ENCODE measurements at places on chromosomes 4 and X. TPM values are rescaled to one million over a fixed set of nuclear protein-coding genes. Genes with fewer than 3 reads are reported as not detected.
A peak's percentile ranks its signal among the peaks of the same experiment; 100 is the strongest.

SPARCL1 gene
- total RNA-seq: 1,668 TPM

GPC3 gene
- total RNA-seq: 7.0 TPM

SSX2B gene
- not detected for total RNA-seq

GPRASP3 gene
- total RNA-seq: 9.1 TPM

PDGFRA gene
- 167 TPM for total RNA-seq

TMEM144 gene
- 14.1 TPM for total RNA-seq

BOD1L1 gene
- total RNA-seq: 52.6 TPM

CXCL6 gene
- 0.57 TPM for total RNA-seq

CT55 gene
- not detected for total RNA-seq

CSAG1 gene
- not detected for total RNA-seq

ZCCHC18 gene
- total RNA-seq: 1.6 TPM

DNA sequence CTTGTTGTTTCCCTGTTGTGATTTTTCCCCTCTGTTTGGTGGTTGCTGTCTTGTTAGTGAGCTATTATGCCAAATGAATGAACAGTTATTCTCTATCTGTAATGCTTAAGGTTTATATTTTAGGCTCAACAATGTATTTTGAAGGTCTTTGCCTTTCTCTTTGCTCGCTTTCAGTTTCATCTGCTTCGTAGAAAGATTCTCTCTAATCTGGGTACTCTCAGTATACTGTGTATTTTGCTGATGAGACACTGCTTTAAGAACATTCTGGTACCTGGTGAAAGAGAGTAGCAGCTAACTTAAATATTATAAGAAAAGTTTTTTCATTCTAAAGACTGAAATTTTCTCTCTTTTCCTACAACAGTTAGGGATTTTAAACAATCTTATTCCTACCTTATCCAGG is 1274.7 kb upstream of the PABPC4L start:
- DNase-seq: no peak

GRCh38 chrX:147476008-147476407 is 435.7 kb upstream of the FMR1 start:
- no peak for DNase-seq

DNA sequence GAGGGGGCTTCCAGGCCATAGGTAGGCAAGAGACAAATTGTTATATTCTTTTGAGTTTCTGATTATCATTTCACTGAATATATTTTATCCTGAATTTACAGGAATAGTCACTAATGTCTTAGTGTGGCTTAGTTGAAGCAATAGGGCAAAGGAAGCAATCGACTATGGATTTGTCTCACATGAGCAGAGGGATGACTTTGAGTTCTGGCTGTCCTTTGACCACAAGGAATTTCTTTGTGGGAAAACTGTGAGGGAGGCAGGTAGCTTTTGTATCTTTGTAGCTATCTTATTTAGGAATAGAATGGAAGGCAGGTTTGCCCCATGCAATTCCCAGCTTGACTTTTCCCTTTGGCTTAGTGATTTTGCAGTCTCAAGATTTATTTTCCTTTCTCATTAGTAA is 207.3 kb upstream of the ANXA10 start:
- DNase-seq: no peak

GRCh38 chr4:173547889-173548288 is 17.9 kb upstream of the HAND2 start:
- DNase-seq: no peak

GRCh38 chr4:139767168-139767567 is 101.5 kb downstream of the MGST2 start:
- DNase-seq: no peak

GRCh38 chr4:88070031-88070430 is 62.6 kb downstream of the PKD2 start:
- no peak for DNase-seq

DNA sequence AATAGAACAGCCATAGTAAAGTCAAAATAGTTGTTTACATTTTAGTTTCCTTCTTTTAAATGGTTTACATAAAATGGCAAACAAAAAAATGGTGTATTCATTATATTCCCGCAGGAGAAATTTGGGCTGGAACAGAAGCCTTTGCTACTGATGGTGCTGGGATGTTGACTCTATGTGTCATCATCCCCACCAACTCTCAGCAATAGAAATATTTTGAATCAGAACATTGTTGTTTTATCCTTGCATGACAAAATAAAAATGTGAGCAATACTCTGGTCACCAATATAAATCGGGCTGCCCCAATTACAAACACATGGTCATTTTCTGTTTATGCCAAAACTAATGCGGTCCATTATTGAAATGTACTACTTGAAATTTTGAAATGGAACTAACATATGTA is 1131.6 kb upstream of the PCDH7 start:
- no peak for DNase-seq

DNA sequence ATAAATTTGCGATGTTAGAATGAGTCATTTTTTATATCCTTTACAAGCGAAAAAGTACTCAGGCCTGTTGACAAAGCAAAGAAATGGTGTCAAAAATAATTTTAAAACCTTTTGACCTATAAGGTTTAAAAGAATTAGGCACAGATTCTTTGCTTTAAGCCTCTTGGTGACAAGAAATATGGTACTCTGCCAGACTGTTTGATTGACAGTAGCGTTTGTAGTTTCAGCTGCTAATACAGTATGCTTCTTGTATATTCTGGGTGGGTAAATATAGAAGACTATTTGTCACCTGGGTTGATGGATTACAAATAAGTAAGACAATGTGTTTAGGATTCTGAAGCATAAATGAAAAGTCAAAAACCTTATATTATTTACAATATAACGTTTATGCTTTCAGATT is 193.1 kb upstream of the PITX2 start:
- DNase-seq: no peak

DNA sequence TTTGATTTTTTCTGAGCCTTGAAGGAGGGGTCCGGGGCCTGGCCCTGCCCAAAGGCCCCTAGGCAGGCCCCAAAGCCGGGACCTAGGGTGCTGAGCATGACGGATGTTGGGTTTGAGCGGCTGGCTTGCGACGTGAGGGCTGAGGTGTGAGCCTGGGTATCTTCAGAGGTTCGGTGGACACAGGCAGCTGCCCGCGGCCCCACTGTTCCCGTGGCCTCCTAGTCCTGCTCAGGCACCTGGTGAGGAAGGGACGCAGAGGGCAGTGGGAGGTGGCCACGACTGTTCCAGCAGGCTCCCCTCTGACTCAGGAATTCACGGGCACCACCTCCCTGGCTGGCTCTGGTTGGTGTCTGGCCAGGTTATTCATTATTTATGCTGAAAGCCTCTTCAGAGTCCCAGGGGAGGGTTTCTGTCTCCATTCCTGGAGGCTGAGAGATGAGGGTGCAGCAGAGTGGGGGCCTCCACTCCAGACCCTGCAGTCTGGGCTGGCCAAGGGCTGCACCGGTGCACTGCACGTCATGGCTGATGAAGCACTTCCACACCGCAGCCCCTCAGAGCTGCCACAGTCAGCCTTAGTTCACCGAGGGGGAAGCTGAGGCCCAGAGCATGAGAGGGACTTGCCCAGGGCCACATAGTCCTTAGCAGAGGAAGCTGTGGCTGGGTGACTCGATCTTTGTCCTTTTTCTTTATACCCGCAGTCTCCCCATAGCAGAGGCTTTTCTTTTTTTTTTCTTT is 2.2 kb downstream of the MSANTD1 start:
- DNase-seq: peak; percentile 55

GRCh38 chr4:181443021-181443420 is 800.2 kb upstream of the TENM3 start:
- no peak for DNase-seq

GRCh38 chrX:43702079-43702524 is 46.0 kb downstream of the MAOA start:
- DNase-seq: no peak

GRCh38 chrX:65686236-65686635 is 18.8 kb downstream of the MSN start:
- DNase-seq: no peak

DNA sequence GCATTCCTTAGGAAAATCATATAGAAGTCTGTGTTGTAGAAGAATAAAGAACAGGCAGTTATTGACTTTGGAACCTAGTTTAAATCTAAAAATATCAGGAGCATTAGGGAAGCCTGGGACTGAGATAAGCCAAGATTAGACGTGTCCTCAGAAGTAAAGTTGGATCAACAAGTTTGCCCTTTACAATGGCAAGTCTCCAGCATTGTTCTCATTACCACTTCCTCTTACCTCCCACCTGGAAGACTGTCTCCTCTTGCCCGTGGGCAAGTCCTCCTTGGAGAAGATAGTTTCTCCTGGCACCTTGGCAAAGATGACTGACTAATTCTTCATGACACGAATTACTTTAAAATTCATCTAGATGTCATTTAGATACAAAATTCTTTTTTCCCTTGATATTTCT is 37.8 kb downstream of the CNKSR2 start:
- no peak for DNase-seq

DNA sequence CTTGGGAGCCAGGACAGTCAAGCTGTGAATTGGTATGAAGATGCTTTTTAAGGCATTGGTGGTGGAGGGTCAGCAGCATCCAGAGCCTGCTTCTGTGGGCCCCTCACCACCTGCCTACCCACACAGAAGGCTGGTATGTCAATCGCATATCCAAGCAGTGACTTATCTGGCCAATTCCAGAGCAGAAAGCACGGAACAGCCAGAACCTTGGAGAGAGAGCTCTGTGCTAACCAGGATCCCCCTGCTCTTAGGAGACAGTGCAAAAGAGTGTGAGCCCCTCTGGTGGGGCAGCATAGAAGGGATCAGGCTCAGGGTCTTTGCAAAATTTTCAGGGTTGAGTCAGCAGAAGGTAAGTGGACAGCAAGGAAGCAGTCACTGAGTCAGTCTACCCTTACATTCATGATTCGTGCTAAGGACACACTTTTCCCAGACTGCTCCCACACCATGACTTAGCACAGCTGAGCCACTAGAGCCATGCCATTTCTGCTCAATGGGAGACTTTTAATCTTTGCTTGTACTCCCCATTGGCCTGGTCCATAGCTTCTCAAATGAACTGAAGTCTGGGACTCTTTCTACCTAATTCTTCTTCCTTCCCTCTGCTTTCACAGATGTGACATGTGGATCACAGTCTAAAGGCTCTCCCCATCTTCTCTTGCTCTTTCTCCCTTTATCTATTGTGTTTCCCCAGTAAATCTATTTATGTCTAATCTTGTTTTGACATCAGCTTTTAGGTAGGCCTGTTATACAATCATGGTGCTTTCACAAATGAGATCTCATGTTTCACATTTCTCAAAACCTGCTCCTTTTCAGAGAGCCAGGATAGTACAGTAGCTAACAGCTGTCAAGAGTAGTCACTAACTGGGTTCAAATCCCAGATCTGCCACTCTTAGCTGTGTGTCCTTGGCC is 20.0 kb downstream of the MORF4L2 start:
- DNase-seq: no peak

- no peak for DNase-seq
Measured at GRCh38 chrX:74578137-74578536, 36.3 kb downstream of the RLIM start.

GRCh38 chr4:42142591-42142990 is 9.9 kb downstream of the BEND4 start:
- DNase-seq: no peak

DNA sequence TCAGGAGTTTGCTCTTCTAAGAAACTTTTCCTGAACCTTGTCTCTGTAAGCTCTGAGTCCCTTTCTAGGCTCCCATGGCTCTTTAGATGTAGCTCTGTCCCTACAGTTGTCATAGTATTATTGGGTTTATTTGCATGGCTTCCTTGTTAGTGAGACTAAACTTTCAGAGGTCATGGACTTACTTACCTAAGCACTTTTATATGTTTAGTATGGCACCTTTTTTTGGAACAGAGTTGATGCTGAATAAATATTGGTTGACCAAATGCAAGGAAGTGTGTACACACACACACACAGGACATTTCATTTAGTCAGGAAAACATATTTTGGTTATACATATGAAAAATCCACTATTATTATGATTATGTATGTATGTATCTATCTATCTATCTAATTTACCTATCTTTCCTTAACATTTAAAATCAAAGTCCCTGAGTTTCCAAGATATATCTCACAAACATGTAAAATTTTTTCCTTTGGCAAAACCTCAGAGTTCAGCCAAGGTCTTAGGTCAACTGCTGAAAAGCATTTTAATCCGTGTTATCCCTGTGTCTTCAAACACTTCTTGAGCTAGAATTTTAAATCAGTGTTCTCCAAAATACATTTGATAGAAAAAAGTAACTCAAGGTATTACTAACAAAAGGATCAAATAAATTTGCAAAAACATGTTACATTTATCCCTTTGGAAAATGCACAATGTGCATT is 47.1 kb upstream of the GBA3 start:
- DNase-seq: no peak

GRCh38 chr4:168696826-168697225 is 200.0 kb downstream of the PALLD start:
- DNase-seq: no peak

- no peak for DNase-seq
Measured at GRCh38 chrX:86215260-86215659, 67.0 kb downstream of the DACH2 start.

- DNase-seq: no peak
Measured at GRCh38 chrX:18426004-18426320, 554 bp downstream of the CDKL5 start.

GRCh38 chr4:13783800-13784411 is 156.4 kb upstream of the BOD1L1 start:
- no peak for DNase-seq

GRCh38 chr4:14532436-14532835 is 469.8 kb upstream of the CPEB2 start:
- DNase-seq: no peak

DNA sequence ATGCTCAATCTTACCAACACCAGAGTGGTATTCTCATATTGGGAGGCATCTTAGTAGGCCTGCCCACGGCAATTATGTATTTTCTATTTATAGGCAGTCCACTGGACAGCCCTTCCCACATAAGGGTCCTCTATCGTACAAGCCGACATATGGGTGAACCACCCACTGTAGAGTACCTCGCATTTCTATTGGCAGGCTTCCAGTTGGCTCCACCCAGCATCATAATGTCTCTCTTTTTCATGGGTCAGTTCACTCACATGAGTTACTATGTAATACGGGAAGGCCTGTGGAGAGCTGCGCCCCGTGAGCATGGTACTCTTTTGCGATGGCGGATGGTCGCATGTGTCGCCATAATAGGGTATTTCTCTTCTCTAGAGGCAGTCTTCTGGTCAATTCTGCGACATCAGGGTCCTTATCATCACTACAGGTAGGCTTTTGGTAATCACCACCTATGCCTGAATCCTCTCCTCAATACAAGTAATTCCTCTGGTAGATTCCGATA is 29.4 kb upstream of the FOXR2 start:
- DNase-seq: no peak

GRCh38 chrX:67777148-67777547 is 233.3 kb downstream of the AR start:
- no peak for DNase-seq

GRCh38 chrX:133249266-133250058 is 31.3 kb upstream of the TFDP3 start:
- DNase-seq: peak; percentile 46
